T-helper 17 cell (primary cell): ENCODE measurements at places on chromosomes 16 and 17.

GRCh38 chr17:64348666-64349065 is 42.0 kb downstream of the PECAM1 start:
- no peak for DNase-seq

GRCh38 chr16:66834746-66835145 is 4.0 kb upstream of the NAE1 start:
- DNase-seq: no peak

GRCh38 chr17:12388226-12388625 is 277.5 kb upstream of the MYOCD start:
- DNase-seq: no peak

DNA sequence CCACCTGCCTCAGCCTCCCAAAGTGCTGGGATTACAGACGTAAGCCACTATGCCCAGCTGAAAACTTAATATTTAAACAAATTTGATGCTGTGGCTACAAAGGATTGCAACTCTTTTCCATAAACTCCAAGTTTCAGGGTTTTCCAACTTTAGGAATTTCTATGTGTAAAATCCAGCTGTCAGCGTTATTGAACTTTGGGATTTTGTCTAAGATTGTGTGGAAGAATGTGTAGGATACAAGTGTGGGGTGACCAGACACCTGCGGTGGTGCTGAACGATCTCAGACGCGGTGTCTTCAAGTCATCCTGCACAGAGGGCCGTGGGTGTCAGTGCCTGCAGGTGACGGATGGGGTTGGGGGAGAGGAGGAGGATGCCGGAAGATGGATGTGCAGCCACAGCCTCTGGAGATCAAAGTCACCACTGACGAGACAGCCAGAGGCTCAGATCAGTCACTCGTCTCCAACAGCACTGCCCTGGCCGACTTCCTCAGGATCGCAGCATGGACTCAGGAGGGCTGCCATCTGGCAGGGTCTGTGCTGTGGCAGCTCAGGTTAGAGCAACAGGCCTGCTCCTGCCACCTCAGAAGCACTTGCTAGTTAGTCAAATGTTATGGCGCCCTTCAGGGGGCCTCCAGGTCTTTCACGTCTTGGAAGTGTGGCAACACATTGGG is 13.0 kb downstream of the ACSF3 start:
- no peak for DNase-seq

GRCh38 chr17:27976331-27976730 is 66.1 kb upstream of the NLK start:
- DNase-seq: no peak

DNA sequence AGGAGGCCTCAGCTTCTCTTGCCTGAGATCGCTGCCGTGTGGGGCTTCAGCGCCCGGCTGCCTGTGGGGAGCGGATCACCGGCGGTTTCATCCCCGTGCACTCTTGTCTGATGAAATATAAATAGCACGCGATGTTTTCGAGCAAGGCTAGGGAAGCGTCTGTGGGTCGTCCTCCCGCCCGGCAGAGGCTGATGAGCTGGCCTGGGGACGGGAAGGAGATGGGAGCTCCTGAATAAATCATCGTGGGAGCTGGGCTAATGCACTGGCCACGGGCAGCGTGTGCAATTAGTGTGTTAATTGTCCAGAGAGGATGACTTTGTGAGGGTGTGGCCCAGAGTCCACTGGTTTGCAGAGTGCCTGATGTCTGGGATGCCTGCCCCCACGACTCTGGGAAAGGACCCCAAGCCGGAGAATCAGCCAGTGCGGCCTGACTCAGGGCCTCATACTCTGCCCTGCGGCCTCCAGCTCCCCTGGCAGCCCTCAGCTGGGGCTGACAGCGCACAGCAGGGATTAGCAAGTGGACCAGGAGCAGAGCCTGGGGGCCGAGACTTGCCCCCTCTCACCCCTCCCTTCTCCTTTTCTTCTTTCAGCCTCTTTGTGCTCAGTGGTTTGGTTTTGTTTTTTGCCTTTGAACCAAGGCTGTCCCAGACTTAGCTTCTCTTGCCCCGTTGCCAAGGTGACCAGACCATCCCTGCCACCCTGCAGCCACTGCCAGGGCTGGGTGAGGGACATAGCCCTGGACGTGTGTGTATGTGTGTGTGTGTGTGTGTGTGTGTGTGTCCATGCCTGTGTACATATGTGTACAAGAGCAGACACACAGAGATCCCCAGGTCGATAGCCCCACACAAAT is 21.4 kb downstream of the KCNJ12 start:
- DNase-seq: no peak

DNA sequence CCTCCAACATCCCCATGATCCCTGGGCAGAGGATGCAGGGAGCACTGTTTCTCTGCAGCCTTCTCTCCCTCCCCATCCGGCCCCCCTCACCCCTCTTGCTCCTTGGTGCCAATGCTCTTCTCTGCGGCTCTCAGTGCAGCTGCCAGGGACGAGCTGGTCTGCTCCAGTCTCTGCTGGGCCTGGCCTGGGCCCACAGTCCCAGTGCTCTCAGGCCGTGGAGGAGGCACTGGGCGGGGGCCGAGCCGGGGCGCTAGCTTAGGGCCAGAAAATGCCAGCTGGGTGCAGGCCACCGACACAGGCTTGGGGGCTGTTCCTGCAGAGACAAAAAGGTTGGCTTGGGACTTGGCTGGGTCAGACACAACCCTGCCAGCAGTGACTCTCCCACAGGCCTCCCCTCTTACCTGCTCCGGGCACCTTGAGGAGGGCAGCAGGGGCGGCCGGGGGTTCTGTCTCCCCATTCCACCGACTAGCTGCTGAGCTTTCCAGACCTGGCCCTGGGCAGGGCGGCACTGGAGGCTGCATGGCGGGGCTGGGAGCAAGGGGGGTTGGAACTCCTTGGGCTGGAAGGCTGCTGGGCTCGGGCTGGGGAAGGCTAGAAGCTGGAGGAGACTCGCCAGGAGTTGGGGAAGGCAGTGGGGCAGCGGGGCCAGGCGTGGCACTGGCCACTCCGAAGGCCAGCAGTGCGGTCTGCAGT is 13.8 kb downstream of the CASKIN2 start:
- no peak for DNase-seq

DNA sequence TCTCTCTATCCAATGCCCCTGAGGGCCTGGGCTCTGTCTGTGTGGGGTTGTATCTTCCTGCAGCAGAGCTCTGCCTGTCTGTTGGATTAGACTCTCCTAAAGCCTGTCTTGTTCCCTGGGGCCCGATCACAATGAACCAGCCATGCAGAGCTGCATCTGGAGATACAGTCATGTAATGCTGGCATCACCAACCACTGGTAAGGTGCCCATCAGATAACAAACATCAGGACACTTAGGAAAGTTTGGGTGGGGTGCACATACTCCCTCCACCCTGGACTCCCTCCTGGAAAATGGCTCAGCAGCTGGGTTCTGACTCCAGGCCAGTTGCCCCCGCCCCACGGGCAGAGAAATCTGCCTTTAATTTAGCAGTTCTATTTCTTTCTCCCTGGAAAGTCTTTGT is 61.3 kb upstream of the BRD7 start:
- DNase-seq: no peak

GRCh38 chr16:68749432-68749831 is 12.3 kb downstream of the CDH1 start:
- no peak for DNase-seq

- no peak for DNase-seq
Observed at GRCh38 chr17:50308666-50309065, 34.4 kb downstream of the TMEM92 start.

DNA sequence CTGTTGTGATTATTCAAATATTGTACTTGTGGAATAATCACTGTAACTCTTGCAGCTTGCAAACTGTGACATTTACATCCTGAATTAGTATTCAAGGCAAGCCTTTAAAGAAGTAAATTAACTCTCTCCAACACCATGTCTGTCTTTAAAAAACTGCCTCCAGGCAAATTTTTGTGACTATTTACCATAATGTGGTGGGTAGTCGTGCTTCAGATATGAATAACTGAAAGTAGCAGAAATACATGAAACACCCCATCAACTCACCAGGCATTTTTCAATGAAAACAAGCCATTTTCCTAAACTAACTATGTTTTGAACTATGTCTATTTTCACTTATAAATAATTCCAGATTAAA is 217.4 kb upstream of the PSMD7 start:
- no peak for DNase-seq
